ENCODE measurements at places on chromosomes 5 and 9. TPM values are rescaled to one million over a fixed set of nuclear protein-coding genes. Genes with fewer than 3 reads are reported as not detected.
A peak's percentile ranks its signal among the peaks of the same experiment; 100 is the strongest.

- DNase-seq: no peak
Measured at GRCh38 chr5:14295610-14296009, 152.5 kb downstream of the TRIO start.

The LEAP2 gene
- 1.5 TPM for total RNA-seq

DNA sequence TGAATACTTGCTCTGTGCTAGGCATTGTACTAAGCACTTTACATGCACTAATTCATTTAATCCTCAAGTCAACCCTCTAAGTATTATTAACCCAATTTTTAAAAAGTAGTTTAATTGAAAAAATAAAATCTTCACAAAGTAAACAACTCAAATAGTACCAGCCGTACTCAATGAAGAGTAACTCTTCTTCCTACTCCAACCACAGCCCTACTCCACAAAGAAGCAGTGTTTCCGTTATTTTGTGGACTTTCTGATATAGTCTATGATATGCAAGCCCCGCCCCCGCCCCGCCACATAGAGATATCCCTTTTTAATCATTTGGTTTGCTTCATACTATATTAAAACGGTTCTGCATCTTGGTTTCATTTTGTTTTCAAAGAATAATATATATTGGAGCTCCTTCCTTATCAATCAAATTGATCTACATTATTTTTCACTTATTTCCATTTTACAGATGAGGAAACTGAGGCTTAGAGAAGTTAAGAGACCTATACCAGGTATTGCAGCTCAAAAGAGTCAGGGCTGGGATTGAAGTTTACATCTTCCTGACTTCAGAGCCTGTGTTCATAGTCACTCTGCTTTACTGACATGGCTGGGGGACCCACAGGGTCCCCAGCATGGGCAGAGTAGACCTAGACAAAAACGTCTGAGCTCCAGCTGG lies 78.6 kb downstream of the PCDH1 start:
- no peak for DNase-seq

The TRPM6 gene
- total RNA-seq: not detected

The GBGT1 gene
- not detected for total RNA-seq

DNA sequence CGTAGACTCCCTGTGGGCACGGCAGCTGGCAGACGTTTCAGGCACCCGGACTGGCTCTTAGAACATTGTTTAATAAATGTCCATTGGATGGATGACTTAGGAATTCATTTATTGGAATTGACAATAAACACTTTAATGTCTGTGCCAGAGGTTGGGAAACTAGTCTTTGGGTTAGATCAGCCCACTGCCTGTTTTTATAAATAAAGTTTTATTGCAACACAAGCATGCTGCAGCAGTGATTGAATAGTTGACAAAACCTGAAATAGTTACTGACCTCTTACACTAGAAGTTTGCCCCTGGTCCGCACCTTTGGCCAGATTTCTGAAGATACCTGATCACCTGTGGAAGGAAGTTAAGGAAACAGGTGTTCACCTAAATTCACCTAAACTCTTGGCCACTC lies 51.6 kb downstream of the DMRT1 start:
- DNase-seq: no peak

The BAAT gene
- total RNA-seq: 0.57 TPM

The GARIN3 gene
- not detected for total RNA-seq

DNA sequence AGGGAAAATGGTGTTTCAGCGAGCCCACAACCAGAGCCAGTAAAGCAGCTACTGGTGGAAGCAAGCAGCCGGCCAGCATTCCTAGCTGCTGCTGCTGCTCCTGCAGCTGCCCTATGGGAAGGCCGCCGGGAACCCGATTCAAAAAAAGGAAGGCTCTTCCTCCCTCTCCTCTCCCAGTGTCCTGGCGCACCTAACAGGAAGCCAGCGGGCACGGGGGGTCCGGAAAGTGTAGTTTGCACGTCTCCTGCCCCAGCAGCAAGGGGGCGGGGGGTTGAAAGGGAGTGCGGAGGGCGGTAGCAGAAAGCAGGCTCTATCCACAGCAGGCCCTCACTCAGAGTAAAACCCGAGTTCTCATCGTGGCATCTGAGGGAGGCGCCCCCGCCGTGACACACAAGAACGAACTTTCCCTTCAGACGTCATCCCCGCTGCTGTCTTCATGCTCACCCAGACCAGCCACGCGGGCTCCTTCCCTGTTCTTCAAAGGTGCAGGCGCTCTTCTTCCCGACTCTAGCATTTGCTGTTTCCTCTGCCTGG lies 16.5 kb downstream of the GRXCR2 start:
- peak; percentile 82 for DNase-seq

GRCh38 chr9:116313638-116314037 lies 160.0 kb downstream of the PAPPA start:
- DNase-seq: no peak

GRCh38 chr9:35711501-35712428 lies 20.2 kb downstream of the TLN1 start:
- DNase-seq: no peak

The GRIN3A gene
- not detected for total RNA-seq

- no peak for DNase-seq
Measured at GRCh38 chr9:134225816-134226215, 61.5 kb upstream of the RNU6ATAC start.

The BSPRY gene
- total RNA-seq: 31.5 TPM

DNA sequence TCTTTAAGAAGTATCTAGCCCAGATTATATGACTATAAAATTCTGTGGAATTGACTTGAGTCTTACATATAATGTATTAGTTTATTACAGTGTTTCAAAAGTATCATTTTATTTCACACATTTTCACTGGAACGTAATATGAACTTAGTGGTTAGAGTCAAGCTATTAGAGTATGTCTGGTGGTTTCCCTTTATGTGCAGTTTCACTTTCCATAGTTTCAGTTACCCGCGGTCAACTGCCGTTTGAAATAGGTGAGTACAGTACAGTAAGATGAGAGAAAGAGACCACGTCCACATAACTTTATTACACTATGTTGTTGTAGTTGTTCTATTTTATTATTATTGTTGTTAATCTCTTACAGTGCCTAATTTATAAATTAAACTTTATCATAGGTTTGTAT lies 50.5 kb downstream of the COMMD10 start:
- no peak for DNase-seq

- peak; percentile 77 for DNase-seq
Measured at GRCh38 chr5:43627028-43627427, 24.0 kb downstream of the NNT start.

The RABGAP1 gene
- total RNA-seq: 23.8 TPM

DNA sequence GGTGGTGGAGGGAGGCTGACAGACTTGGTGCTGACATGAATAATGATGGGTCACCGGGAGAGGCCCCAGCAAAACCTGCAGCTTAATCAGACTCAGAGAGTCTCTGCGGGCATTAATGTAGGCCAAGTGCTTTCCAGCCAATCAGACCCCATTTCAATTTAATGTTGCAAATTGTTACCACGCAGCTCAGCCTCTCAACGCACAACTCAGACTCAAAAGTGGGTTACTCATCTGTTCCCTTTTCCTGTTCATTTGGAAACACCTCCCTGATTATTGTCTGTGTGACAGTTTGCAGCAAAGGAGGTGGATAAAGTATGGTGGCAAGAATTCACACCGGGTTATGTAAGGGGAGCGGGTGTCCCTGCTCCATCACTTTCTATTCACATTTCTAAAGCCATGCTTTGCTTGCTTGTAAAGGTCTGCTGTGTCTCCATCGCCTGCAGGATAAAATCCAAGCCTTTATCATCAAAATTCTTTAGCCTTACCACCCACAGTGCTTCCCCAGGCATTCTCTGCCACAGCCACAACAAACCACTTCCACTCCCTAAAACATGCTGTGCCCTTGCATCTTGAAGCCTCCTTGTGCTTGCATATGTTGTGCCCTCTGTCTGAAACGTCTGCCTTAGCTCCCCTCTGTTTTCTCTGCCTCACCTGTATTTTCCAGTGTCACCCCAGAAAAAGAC lies 156.5 kb downstream of the ASTN2 start:
- no peak for DNase-seq

DNA sequence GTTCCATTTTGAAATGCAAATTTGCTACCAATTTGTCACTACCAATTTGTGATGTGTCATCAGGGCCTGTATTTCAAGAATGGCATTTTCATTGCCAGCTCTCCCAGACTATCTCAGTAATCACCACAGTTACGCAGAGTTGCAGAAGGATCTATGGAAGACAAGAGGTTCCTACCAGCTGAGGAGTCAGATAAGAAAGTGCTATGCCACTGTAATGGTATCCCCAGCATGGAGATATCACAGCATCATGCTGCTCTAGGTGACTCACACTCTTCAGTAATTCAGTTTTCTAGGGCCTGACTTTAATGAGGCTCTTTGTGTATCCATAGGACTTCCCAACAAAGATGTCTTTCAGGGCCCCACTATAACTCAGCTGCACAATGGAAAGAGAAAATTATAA lies 490.3 kb downstream of the ARHGEF28 start:
- no peak for DNase-seq

The CARTPT gene
- total RNA-seq: not detected

DNA sequence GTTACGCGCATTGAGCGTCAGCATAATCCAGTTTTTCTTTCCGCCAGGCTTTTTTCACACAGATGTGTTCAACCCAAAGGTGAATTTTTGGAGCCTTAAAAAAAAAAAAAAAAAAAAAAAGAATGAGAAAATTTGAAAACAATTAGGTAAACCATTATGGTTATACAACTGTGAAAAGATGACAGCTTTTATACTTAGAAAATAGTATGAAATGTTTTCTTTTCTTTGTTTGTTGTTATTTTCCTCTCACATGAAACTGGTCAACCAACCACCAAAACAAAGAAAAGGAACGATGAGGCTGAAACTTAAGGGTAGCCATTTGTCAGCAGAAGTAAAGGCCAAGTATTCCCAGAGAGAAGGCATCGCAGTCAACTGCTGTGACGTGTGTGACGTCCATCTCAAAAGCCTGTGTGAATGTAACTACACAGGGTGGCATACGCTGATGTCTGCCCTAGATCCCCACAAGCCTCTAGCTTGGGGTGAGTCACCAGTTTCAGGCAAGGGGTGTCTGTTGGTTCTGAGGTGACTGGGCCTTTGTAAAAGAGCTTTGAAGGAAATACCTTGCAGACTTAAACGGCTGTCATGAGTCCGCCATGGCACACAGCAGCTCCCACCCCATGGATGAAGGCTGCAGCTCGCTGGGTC lies 182.9 kb downstream of the AOPEP start:
- peak; percentile 72 for DNase-seq

The LMNB1 gene
- total RNA-seq: 197 TPM

DNA sequence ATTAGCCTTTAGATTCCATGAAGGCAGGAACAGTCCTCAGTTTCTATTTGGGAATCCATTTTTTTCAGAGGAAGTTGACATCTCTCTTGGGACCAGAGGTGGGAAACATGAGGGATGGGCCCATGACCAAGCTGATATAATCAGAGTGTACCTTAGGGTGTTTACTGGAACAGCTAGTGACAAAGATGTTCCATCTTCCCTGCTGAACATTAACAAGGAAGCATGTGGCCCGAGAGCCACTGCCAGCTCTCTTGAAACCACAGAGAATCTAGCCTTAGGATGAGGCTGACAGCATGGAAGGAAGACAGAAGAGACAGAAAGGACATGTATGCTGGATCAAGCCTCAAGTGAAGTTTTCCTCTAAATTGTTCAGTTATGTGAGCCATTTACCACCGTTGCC lies 16.0 kb downstream of the AQP3 start:
- DNase-seq: no peak

The SETX gene
- 22.6 TPM for total RNA-seq

GRCh38 chr5:173835661-173836060 lies 52.5 kb upstream of the CPEB4 start:
- DNase-seq: no peak

GRCh38 chr5:133432956-133433532 lies 179.3 kb downstream of the FSTL4 start:
- no peak for DNase-seq

The NR6A1 gene
- 4.7 TPM for total RNA-seq

- DNase-seq: no peak
Measured at GRCh38 chr9:106757514-106757913, 105.5 kb upstream of the ZNF462 start.

The ATOX1 gene
- 43.6 TPM for total RNA-seq

Measured in HT-29 (cell line).